ENCODE measurements at places on chromosomes 4 and X.

GRCh38 chrX:154008521-154008920, 11.2 kb downstream of the IRAK1 start:
- no peak for DNase-seq

DNA sequence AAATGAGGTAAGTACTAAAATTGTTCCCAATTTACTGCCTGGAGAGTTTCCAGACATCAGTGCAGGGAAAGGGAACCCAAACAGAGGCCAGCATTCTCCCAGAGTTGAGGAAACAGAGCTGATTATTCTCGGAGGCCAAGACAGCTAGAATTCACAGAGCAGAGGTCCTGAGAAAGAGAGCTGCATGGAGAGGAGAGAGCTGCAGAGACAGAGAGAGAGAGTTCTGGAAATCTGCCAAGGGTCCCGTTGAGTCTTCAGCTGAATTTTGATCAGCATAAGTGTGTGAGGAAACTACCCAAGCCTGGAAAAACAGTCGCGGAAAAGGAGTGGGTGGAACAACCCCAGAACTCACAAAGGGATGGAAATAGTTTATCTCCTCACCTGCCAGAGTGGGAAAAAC, 43.8 kb upstream of the GPR173 start:
- DNase-seq, result no peak

DNA sequence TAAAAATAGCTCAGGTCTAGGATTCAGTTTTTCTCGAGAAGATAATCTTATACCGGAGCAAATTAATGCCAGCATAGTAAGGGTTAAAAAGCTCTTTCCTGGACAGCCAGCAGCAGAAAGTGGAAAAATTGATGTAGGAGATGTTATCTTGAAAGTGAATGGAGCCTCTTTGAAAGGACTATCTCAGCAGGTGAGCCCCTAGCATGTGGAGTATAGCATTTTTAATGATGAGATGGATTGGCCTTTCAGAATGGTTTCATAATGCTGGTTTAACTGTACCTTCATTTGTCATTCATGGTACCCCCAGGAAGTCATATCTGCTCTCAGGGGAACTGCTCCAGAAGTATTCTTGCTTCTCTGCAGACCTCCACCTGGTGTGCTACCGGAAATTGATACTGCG, 79.4 kb downstream of the SLC10A6 start:
- no peak for DNase-seq

- DNase-seq, result no peak
These were observed 2.9 kb downstream of the TMSB4X start for GRCh38 chrX:12977761-12978204.

DNA sequence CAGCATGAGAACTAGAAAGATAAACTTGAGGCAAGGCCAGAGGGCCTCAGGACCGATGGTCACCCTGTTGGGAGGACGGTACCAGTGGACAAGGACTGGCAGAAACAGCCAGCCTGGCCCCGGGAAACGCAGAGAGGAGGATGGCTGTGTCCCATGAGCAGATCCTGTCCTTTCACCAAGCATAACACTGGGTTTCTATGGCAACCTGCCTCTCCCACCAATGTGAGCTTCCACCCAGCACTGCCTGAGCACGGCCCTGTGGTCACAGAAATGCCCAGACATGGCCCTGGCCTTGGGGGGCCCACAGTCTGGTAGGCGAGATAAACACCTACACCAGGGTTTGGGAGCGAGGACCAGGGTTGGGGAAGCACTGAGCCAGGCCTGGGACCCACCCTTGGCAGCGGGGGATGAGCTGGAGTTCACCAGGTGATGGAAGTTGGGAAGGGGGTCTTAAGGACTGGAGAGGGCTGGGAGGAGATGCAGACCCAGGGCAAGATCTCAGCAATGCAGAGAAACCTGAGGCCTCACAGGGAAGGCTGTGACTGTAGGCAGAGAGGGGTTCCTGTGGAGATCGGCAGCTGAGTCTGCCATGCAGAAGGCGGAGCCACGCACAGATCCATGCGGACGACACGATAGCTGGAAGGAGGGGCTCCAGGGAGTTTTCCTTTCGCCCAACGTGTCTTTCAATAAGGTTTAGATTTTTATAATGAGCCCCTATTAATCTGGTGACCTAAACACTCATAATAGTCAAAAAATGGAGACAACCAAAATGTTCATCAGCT, 32.7 kb upstream of the CRMP1 start:
- DNase-seq, result no peak

DNA sequence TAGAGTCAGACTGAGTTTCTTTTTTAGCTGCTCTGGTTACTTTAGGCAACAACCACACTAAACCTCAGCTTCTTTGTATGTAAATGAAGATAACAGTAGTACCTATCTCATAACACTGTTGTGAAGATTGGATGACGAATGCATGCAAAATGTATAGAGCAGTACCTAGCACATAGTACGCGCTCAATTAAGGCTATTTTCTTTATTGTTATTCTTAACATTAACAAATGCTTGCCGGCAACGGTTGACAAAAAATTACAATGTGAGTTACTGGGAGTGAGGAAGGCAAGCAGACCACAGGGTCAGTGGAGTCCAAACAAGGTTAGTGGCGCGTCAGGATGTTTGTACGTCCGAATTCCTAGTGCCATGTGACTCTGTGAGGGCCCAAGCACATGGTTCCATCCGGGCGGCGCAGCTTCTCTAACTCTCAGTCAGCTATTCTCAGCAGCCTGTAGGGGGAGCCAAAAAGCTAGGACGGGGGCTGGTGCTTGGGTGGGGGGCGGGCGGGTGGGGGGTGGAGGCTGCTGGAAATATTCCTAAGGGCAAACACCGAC, 821 bp upstream of the NALF2 start:
- DNase-seq, result no peak

GRCh38 chr4:24753519-24753918, 41.9 kb upstream of the SOD3 start:
- peak; percentile 82 for DNase-seq

DNA sequence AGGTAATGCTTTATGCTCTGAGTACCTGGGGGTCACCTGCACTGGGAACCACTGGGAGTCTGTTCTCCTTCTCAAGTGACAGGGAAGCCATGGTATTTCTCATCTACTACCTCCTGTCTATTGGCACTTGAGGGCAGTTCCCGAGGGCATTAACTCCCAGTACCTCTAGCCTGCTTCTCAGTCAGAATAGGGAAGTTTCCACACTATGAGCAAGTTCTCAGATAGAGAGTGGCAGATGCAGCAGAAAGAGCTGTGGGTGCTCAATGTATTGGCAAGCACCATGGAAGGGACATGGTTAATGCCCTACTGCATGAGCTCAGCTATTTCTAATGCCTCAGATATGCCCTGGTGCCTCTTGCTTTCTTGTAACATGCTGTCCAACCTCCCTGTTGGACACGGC, 74.1 kb downstream of the ANOS1 start:
- peak; percentile 4 for DNase-seq

DNA sequence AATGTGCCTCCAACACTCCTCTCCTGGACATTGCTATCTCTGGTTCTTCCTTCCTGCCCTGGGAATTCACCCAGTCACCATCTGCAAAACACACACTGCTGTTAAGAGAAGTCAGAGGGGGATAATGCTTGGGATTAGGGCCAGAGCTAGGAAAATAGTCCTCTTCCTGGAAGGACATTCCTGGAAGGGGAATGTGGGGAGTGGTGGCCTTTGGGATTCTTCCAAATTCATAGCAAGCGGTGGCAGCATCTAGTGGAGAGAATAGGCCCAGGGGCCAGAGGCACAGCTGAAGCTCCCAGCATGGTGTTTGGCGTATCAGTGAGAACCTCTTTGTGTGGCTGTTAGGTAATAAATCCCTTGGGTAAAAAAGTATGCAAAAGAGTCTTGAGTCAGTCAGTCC, 34.3 kb downstream of the SHROOM4 start:
- DNase-seq, result no peak

DNA sequence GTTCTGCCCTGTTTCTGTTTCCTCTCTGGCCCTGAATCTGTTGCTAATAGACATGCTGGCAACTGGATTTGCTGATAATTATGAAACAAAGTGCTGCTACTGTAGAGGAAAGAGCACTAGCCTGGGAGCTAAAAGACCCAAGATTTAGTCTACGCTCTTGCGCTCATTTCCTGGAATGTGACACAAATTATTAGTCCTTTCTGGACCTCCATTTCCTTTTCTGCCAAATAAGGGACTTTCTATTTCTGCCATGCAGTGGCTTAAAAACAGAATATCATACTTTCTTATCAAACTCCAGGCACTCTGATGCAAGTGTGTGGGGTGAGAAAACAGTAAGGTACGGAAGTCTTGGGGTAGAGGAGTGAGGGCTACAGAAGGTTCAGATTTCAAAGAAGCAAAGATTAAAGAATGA, 48.3 kb upstream of the GPR174 start:
- DNase-seq, result peak; percentile 3

- DNase-seq, result no peak
These were observed 23.5 kb downstream of the GAB3 start for GRCh38 chrX:154727418-154727817.

GRCh38 chrX:38513112-38513742, 48.1 kb upstream of the TSPAN7 start:
- DNase-seq, result no peak

DNA sequence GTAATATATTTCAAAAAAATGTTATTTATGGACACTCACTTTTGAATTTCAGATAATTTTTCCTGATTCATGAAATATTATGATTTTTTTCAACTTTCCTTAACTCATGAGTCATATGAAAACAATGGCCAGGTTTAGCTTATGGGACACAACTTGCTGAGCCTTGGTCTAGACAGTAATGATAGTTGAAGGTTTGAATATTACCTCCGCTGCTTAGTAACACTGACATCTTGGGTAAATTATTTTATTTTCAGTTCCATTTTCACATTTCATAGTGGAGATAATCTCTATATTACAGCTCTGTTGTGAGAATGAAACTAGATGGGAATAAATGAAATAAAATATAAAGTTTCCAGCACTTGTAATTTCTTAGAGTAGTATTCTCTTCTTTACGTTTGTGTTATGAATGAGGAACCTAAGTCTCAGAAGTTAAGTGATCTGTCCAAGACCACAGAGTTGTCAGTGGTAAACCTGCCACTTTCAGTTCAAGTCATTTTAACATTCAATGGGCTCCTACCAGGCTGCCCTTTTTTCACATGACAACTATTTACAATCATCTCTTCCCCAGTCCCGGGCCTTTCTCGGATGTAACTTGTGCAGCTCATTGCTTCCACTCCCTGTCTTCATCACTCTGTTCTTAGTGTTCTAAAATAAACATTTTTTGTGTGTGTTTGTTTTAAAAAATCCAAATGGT, 46.8 kb upstream of the GC start:
- DNase-seq, result no peak

- no peak for DNase-seq
These were observed 133.3 kb upstream of the PJA1 start for GRCh38 chrX:69298466-69299140.

DNA sequence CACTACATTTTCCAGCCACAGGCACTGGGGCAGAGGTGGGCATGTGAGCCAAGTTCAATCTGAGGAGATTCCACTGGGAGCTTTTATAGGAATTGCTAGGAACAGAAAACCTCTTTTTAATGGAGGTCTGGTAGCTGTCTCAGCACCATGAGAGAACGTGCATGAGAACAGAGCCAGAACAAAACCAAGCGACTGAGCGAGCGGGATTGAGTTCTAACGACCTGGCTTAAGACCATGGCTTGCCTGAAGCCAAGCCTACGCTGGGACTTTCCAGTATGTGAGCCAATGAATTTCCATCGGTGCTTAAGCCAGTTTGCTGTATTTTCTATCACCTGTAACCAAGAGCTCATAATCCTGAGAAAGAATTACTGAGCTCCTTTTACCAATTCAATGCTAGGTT, 183.7 kb downstream of the NR3C2 start:
- no peak for DNase-seq

GRCh38 chr4:149311076-149311475, 504.6 kb downstream of the IQCM start:
- DNase-seq, result no peak

- DNase-seq, result peak; percentile 98
These were observed 119.2 kb downstream of the IRF2 start for GRCh38 chr4:184355111-184355604.

- DNase-seq, result no peak
These were observed 4.2 kb upstream of the JCHAIN start for GRCh38 chr4:70670332-70671014.

DNA sequence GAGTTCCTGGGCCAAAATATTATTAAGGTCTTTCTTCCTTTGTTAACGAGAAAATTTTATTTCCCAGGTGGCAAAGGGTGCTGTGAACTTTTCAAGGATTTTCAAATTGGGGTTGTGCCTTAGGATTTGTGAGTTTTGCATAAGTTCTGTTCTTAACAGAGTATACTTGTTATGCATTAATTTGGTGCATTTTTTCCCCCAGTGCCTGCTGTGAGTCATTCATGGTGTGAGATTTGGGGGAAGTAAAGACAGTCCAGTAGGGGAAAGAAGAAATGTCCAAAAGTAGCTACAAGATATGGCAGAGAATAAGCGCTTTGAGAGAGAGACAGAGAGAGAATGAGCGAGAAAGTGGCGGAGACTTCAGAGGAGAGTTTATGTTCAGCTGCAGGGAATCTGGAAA, 239.2 kb downstream of the ARHGAP10 start:
- peak; percentile 31 for DNase-seq

GRCh38 chrX:49746306-49746705, 50.5 kb upstream of the PAGE1 start:
- DNase-seq, result peak; percentile 54

GRCh38 chr4:36208893-36209473, 35.3 kb downstream of the ARAP2 start:
- DNase-seq, result no peak

- DNase-seq, result no peak
These were observed 271.2 kb downstream of the NLGN4X start for GRCh38 chrX:5957506-5957905.

DNA sequence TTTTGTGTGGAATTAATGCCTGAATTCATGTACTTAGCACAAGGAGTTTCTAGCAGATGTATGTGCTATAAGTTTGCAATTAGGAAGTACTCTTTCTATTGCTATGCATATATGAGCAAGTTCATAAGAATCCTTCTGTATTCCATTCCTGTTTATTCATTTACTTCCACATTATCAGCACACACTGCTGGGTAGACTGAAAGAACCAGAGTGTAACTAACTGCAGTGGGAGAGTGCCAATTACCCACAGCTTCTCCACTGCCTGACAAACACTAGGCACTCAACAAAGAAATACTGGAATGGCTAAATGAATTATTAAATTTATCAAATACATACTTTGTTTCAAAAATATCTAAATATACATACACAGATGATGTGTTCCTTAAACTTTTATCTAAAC, 219.6 kb downstream of the CAMK2D start:
- DNase-seq, result no peak

DNA sequence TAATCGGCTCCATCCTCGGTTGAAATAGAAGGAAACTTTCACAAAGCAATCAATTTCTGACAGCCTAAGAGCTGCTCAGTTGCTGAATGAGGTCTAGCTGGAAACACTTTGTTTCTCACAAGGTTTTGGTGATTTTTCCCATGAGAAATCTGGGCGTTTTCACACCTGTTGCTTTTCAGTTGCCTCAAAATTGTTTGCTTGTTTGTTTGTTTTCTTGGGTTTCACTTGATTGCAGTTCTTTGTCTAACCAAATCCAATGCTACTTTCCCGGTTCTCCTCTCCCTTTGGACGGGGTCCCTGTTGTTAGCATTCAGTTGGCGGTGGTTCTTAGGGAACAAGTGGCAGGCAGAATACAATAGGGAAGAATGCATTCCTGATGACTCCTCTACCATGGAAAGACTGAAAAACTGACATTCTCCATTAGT, 135.5 kb downstream of the PALLD start:
- no peak for DNase-seq

All from inflammatory macrophage treated with lipopolysaccharide for 4 hours (primary cell).